ENCODE measurements at places on chromosomes 2 and 18.
A peak's percentile ranks its signal among the peaks of the same experiment; 100 is the strongest.

DNA sequence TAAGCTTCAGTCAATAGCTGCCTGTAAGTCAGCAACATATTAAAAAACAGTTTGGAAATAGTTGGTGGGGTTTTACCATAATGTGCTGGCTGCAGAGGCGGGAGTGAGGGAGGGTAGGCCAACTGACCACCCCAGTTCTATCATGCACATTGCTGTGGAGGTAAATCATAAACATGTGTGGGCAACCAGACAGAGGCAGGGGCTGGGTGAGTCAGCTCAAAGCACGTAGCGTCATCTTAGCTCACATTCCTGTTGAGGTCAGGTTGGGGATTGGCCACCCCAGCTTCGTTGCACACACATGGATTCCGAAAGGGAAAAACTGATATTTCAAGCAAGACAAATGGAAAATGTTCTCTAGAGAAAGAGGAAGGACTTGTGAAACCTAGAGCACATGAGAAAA lies 19.5 kb downstream of the GPR45 start:
- peak; percentile 88 for DNase-seq

- DNase-seq = no peak
These were observed 9.8 kb downstream of the STAM2 start for GRCh38 chr2:152165780-152166179.

DNA sequence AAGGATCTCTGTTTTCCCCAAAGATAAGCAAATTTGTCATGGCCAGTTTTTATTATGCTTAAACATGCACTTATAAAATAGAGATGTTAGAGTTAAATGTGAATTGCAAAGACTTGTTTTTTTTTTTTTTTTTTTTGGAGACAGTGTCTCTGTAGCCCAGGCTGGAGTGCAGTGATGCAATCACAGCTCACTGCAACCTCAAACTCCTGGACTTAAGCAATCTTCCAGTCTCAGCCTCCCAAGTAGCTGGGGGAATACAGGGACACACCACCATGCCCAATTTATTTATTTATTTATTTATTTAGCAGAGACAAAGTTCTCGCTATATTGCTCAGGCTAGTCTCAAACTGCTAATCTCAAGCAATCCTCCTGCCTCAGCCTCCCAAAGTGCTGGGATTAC lies 15.1 kb downstream of the PHOSPHO2 start:
- DNase-seq = no peak

DNA sequence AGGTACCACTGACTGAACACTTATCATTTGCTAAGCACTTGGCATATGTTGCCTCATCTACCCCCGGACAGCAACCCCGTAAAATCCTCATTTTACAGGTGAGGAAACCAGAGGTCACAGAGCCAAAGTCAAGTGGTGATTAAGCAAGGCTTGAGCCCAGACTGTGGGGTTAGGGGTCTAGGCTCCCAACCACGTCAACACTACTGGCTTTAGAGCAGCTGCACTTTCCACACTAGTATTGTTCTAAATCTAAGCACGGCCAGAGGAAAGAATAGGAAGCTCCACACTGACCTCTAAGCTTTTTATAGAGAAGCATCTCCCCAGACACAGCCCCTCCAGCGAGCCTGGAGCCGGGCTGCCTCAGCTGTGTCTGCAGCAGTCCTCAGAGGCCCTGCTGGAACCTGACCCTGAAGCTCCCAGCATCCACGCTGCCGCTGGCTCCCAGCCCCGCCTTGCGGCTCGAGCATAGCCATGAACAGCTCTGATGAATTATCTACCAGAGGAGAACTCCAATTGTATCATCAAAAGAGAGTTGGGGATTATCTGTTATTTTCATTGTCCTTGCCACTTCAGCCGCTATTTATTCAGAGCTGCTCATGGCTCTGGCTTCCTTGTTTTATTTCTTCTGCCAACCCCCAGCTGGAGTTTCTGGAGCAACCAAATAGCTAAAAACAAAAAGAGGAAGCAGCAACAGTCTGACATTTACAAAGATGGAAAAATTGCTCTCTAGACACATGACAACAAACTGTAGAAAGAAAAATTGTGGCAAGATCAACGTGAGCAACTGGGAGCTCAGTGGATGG lies 62.2 kb upstream of the RTN4 start:
- DNase-seq = no peak

DNA sequence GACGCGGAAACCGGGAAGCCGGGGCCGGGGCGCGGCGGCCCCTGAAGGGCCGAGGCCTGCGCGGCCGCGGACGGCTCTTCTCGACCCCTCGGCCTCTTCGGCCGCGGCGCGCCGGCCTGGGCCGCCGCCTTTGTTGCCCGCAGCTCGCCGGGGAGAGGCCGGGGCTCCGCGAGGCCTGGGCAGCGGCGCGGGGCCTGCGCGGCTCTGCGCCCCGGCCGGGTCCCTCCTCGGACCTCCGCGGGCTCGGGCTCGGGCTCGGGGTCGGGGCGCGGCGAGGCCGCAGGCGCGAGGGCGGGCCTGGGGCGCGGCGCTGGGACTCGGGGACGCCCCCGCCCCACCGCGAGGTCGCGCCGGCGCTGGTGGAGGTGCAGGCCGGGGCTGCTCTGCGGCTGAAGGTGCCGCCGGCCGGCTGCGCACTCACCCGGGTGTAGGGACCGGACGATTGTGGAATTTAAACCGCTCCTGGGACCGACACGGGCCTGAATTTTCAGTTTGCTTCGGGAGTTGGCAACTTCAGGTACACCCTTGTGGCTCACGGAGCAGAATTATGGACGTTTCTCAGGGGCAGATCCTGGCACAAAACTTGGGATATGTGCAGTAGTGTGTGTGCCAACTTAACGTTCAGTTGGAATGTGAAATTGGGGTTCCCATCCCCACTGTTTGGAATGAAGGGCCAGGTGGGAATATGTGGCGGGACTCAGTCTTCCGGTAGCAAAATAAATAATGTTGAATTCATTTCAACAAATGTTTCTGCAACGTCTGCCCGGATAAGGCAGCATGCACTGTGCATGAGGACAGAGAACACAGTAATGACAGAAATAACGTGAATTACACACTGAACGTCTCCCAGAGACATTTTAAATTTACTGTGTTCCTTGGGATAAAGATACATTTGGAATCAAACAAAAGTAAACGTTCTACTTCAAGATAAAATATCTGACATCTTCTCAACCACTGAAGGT lies 787 bp downstream of the SOCS6 start:
- DNase-seq = no peak
